ENCODE measurements at places on chromosomes 5 and 9.

DNA sequence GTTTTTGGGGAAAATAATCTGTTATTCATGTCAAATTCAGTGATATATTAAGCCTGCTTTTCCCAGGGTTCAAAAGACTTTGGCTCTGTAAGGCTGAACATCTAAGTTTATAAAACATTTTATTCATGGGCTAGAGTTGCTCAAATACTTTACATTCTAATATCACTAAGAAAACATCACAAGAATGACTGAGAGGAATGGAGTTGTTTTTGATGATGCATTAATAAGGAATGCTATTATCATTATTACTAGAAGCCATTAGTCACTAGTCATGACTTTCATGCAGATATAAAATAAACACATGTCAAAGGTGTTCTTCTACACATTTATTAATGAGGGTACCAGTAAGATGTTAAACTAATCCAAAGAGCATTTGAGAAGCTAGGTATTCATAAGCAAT is 185.5 kb upstream of the KCNN2 start:
- DNase-seq, result no peak

- no peak for DNase-seq
These were observed 271.3 kb downstream of the ARHGAP26 start for GRCh38 chr5:143041461-143041860.

GRCh38 chr5:50964746-50965653 is 298.6 kb downstream of the PARP8 start:
- DNase-seq, result no peak

DNA sequence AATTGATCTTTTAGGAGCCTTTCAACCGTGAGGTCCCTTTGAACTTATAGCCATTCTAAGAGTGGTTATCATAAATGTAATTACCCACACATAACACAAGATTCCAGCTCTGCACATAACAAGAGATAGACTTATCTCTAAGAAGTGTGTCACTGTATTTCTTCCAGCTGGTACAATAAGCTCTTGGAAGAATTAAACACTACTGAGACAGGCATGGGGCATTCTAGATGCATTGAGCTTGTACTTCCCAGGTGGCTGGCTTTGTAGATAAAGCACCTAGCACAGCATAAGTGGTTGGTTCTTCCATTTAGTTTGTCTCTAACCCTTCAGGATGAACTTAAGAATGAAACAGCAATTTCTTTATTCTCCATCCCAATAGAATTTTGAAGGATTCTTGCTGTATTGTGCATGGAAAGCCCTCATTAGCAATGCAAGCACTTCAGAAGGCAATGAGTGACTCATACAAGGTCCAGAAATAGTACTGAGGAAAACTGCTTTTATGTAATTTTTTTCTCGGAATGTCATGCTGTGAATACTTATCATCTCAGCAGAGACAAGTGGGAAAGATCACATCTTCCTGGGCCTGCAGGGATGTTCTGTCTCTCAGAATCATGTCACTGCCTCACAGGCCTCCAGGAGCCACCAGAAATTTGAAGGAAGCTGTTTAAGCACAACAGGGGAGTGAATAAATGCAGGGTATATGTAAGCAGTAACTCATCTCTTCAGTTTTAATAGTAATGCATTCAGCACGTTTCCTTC is 91.1 kb upstream of the CD180 start:
- no peak for DNase-seq

DNA sequence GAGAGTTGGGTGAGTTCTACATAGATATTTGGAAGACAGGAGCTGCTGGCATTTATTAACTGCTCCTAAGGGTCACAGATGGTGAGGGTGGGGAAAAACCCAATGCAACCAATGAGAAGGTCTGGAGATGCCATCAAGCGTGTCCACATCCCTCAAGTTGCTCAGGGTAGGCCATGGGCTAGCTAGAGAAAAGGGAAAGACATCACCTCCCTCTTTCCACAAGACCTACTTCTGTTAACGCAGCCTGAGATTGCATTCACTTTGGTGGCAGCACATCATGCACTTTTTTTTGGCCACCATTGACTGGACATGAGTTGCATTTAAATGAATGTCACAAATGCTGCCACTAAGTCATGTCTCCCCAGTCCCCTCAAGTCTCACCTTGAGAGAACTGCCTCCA is 71.4 kb downstream of the ARHGEF37 start:
- no peak for DNase-seq

DNA sequence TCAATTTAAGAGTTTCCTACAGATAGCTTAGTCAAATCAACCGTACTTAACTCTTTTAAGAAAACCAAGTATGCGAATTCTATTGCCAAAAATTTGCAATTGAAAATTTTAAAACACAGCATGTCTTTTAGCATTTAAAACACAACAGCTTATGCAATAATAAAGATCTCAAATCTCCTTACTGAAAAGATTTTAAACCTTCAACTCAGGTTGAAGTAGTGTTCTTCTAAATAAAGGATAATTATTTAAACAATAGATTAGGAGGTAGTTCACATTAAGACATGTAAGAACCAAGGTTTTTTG is 5.5 kb downstream of the NR3C1 start:
- no peak for DNase-seq

- DNase-seq, result no peak
These were observed 418.5 kb upstream of the RORB start for GRCh38 chr9:74078647-74079046.

- no peak for DNase-seq
These were observed 15.4 kb downstream of the CEMIP2 start for GRCh38 chr9:71752928-71753327.

DNA sequence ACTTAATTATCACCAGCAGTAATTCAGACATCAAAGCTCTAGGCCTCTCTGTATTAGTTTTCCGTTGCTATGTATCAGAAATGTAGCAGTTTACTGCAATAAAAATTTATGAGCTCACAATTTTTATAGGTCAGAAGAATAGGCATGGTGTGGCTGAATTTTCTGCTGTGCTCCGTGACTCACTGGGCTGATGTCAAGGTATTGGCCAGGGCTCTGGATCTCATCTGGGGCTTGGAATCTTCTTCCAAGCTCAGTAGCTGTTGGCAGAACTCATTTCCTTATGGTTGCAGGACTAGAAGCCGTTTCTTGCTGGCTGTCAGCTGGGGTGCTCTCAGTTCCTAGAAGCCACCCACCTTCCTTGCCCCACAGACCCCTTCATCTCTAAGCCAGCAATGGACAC is 66.3 kb downstream of the PSAT1 start:
- no peak for DNase-seq

- no peak for DNase-seq
These were observed 194.3 kb downstream of the SMARCA2 start for GRCh38 chr9:2209400-2209799.

- DNase-seq, result no peak
These were observed 61.8 kb upstream of the PTPRD start for GRCh38 chr9:10674586-10674985.

DNA sequence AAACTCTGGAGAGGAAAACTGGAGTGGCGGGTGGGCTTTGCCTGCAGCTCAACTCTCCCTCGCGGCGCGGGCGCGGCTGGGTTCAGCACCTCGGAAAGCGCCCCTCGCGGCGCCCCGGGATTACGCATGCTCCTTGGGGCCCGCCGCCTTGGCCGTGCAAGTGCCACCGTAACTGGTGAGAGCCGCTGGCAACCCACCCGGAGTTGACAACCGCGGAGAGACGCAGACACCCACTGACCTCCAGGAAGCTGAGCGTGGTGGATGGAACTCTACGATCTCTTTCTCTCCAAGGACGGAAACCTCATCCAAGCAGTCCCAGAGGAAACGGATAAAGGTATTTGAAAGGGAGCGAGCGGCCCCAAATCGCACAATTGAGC is 194 bp upstream of the RXFP3 start:
- no peak for DNase-seq

DNA sequence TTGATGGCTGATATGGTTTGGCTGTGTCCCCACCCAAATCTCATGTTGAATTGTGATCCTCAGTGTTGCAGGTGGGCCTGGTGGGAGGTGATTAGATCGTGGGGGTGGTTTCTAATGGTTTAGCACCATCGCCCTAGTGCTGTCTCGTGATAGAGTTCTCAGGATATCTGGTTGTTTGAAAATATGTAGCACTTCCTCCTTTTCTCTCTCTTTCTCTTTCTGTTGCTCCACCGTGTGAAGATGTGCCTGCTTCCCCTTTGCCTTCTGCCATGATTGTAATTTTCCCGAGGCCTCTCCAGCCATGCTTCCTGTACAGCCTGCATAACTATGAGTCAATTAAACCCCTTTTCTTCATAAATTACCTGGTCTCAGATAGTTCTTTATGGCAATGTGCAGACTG is 111.6 kb downstream of the SREK1 start:
- DNase-seq, result no peak

DNA sequence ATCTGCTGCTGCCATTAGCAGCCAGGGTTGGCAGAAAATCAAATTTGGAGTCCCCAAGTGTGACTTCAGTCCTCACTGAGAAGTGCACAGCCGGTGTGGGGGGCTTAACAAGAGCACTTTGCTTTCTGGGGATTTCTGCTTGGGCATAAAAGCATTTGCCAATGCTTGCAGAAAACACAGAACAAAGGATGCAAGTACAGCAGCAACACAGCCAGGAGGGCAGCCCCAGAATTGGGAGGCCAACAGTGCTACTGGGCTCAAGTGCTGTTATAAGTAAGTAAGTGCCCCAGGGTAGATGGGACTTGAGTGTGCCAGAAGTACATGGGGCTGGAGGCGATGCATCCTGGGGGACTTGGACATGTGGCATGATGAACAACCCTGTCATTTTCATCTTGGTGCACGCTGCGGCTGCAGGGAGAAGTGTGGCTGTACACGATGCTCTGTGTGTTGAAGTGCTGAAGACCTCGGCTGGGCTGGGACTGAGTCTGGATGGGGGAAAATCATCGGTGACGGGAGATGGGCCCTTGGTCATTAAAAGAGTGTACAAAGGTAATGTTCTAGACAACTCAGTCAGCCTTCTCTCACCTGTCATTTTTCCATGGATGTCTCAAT is 73.3 kb downstream of the GOLPH3 start:
- no peak for DNase-seq

DNA sequence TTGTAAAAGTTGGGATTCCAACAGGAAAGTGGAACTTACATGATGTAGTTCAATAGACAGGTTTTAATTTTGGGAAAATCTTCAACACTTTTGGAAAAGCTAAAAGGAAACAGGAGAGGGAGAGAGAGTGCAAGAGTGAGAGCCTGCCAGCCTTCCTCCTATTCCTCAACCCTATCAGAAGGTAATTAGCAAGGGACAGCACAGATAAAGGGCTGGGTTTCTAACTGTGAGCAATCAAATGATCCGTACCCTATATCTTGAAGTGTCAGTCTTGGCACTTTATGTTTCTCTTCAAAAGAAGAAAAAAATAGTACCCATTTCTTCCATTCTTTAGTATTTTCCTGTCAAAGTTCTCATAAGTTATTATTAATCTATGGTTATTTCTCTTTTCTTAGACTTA is 79.4 kb downstream of the FER start:
- no peak for DNase-seq

DNA sequence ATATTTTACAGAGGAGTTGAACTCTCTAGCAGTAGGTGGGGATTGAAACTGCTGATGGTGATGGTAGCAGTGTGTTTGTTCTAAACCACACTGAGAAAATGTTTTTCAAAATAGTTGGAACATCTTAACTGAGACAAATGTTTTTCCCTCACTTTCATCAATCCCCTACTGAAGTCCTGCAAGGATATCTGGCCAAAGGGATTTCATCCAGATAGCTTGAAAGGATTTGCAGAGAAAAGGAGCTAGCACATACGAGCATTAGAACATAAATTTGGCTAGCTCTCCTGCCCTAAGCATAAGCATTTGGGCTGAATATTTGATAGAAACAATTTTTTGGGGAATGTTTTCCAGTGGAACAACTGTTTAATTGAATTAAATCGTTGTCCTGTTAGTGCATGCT is 153.9 kb downstream of the CDH9 start:
- no peak for DNase-seq

GRCh38 chr5:82222597-82223574 is 55.3 kb downstream of the RPS23 start:
- no peak for DNase-seq

DNA sequence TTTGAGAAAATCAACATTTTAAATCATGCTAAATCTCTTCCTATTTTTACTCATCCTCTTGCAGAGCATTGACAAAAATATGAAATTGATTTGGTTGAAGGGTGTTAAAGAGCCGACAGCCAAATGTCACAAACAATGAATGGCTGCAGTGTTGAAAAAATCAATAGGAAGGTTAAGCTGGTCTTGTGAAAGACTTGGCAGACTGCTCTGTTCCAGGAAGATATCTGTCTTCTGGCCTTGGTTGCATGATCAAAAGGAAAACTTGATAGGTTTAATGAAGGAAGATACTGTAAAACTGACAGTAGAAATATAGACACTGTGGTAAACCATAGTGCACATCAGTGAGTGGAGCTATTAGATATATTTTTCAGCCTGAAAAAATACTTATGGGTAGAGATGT is 103.6 kb downstream of the PBX3 start:
- no peak for DNase-seq

- DNase-seq, result no peak
These were observed 2.8 kb downstream of the MAMDC2 start for GRCh38 chr9:70046274-70047070.

DNA sequence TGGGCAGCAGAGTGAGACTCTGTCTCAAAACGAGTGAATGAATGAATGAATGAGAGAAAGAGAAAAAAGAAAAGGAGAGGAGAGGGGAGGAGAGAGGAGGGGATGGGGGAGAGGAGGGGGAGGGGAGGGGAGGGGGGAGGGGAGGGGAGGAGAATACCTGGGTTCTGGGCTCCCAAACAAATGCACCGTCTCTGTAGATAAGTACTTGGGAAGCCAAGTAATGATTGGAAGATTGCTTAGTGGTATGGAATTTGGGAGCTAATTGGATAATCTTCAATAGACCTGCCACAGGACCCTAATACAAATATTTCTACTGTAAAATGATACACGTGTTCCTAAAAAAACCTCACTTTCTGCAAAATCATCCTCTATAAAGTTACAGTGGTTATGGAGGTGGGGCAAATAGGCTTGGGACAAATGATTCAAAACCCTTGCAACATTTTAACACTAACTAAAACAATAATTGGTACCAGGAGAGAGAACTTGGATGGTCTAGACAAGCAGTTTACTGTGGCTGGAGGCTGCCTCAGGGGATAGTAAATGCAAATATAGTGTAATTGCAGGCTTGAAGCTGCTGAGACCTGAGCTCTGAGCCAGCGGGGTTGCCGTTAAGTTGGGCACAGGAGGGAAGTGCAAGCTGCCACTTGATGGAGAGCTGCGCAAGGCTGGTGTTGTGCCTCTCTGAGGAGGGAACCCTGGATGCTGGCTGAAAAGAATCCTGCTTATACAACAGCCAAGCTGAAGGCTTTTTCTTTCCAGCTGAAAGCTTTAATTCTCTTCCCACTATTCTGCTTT is 3.5 kb downstream of the HEMGN start:
- DNase-seq, result no peak
